ENCODE measurements at places on chromosomes 2 and 18. TPM values are rescaled to one million over a fixed set of nuclear protein-coding genes. Genes with fewer than 3 reads are reported as not detected.

LRRC30 gene
- total RNA-seq: not detected

GRCh38 chr18:56869189-56869777, 218.1 kb downstream of the WDR7 start:
- H3K27me3 ChIP-seq: no peaks in the 10 kb centered on the region
- peaks cover 6% of the 10 kb centered on the region for H3K4me1 ChIP-seq
- H3K27ac ChIP-seq: no peak overlapping the region
- DNase-seq: no peak

GPR39 gene
- total RNA-seq: not detected

NCKAP1 gene
- 142 TPM for total RNA-seq

- DNase-seq: peak; percentile 53
- H3K27ac ChIP-seq: peak overlapping the region; percentile 99
- H3K27me3 ChIP-seq: no peaks in the 10 kb centered on the region
- H3K4me3 ChIP-seq: peak overlapping the region; percentile 90
- peaks cover 17% of the 10 kb centered on the region for H3K36me3 ChIP-seq
These were observed 941 bp upstream of the MPPE1 start for GRCh38 chr18:11909061-11909455.

DNA sequence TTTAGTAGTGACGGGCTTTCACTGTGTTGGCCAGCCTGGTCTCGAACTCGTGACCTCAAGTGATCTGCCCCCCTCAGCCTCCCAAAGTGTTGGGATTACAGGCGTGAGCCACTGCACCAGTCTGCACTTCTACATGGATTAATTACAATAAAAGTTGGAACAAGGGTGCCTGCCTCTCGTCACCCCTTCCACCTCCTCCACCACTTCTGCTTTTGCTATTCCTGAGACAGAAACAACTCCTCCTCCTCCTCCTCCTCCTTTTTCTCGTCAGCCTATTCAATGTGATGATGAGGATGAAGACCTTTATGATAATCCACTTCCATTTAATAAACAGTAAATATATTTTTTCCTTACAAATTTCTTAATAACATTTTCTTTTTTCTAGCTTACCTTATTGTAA, 35.2 kb downstream of the SRBD1 start:
- H3K4me1 ChIP-seq: no peaks in the 10 kb centered on the region
- no peak overlapping the region for H3K27ac ChIP-seq
- no peak overlapping the region for H3K4me3 ChIP-seq

Measured in left ventricle myocardium inferior (tissue), 1 donor.